Calu3 (cell line): ENCODE measurements at places on chromosomes 5 and 9. TPM values are rescaled to one million over a fixed set of nuclear protein-coding genes. Genes with fewer than 3 reads are reported as not detected.

The FOXD4L3 gene
- 0.95 and 1.2 TPM in 2 replicates for total RNA-seq

The SLC25A2 gene
- 0.26 and 0.27 TPM in 2 replicates for total RNA-seq

The TLX3 gene
- total RNA-seq, result 6.0 and 6.5 TPM in 2 replicates

The GRXCR2 gene
- not detected in 2 replicates for total RNA-seq

- no peak for DNase-seq
- no peak overlapping the region for H3K4me3 ChIP-seq
- H3K4me1 ChIP-seq, result no peaks in the 10 kb centered on the region
- H3K36me3 ChIP-seq, result peaks cover 6% of the 10 kb centered on the region
- H3K27ac ChIP-seq, result no peak overlapping the region
- H3K27me3 ChIP-seq, result no peaks in the 10 kb centered on the region
Measured at GRCh38 chr9:137430723-137431415, 7.7 kb downstream of the NOXA1 start.

GRCh38 chr9:108212184-108212583 is 643.6 kb downstream of the ACTL7B start:
- H3K27ac ChIP-seq, result no peak overlapping the region
- H3K4me3 ChIP-seq, result no peak overlapping the region
- no peaks in the 10 kb centered on the region for H3K27me3 ChIP-seq
- no peak for DNase-seq
- no peaks in the 10 kb centered on the region for H3K4me1 ChIP-seq
- H3K36me3 ChIP-seq, result no peaks in the 10 kb centered on the region

DNA sequence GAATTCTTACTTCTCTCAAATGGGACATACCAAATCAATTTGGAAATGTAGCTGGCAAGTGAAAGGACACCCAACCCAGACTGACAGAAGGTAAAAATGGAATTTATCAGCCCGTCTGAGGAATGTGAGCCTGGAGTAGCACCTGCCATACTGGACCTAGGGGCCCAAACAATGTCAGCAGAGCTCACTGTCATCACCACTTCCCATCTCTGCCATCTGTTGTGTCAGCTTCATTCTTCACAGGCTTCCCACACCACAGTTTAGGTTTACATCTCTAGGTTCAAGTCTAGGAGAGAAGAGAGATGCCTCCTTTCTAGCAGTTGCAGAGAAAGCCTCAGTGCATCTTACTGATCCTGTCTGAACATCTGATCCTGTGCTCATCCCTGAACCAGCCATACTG is 222.4 kb downstream of the DOCK8 start:
- H3K27ac ChIP-seq, result no peak overlapping the region
- H3K36me3 ChIP-seq, result no peaks in the 10 kb centered on the region
- no peak overlapping the region for H3K4me3 ChIP-seq
